ENCODE measurements at places on chromosomes 2 and 18.

DNA sequence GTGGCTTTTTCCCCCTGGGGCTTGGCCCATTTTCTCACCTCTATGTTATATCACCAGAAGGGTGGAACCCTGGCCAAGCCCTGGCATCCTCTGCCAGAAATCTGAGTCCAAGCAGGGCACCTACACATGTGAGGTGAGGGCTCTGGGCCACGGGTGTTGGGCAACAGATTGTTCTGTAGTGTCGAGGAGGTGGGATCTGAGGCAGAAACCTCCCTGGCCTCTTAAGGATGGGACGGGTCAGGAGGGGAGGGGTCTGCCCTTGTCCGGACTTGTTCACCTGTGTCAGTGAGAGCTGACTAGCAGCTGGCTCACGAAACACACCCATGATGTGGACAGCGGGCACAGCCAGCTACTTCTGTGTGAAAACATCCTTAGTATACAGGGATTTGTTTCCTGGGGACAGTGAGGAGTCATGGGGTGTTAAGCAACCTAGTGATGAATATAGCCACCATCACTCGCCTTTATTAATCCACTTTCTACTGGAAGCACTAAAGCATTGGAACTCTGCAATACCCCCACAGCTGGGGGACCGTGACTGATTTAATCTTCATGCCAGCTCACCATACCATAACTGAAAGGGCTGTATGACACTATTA lies 35.6 kb downstream of the EPAS1 start:
- DNase-seq = no peak

- DNase-seq = no peak
These were observed 46.3 kb downstream of the CDC42EP3 start for GRCh38 chr2:37625156-37625555.

DNA sequence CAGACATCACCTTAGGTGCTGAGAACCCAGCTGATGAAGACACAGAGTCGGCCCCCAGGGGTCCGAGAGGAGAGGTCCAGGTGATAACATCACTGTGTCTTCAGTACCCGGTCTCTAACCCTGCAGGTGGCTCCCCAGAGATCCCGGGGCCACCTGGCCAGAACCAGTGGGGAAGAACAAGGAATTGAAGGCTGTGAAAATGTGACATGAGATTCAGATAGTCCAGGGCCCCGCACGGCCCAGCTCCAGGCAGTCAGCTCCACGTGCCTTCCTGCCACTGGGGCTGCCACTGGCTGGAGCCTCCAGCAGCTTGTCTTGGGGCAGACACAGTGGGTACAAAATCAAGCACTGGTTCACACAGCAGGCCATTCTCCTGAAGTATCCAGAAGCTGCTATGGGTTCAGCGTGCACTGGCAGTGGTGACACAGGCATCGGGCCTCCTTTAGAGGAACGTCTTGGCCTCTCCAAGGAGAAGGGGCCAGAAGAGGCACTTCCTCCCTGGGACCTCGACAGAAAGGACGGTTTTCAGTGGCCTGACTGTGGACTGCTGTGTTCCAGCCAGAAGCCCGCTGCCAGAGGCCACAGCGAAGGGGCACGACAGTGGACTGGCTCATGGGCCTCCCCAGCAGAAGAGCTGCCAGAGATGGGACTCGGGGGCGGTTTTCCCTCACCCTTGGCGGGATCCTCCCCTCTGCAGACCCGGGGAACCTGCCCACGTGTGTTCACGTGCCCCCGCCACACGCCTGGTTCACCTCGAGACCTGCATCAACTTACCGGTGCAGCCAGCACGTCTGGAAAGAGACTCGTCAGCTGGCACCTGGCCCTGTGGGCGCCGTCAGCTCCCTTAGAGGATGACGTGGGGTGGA lies 150.4 kb downstream of the HDAC4 start:
- no peak for DNase-seq

GRCh38 chr2:234025466-234025865 lies 25.0 kb upstream of the SPP2 start:
- no peak for DNase-seq

DNA sequence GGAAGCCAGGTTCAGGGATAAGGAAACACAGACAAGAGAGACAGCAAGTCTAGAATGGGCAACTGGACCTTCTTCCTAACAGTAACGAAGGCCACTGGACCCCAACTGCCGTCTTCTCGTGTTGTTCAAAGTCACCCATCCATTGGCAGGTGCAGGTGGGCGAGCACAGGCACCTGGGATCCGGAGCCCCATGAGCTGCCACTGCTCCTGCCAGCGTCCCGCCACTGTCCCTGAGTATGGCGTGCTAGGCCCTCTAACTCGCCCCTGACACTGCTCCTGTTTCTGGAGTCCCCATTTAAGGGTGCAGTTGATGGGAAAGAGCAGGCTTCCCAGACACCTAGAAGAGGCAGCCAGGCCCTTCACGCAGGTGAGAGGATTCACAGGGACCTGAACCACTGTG lies 48.0 kb downstream of the NDUFA10 start:
- no peak for DNase-seq

DNA sequence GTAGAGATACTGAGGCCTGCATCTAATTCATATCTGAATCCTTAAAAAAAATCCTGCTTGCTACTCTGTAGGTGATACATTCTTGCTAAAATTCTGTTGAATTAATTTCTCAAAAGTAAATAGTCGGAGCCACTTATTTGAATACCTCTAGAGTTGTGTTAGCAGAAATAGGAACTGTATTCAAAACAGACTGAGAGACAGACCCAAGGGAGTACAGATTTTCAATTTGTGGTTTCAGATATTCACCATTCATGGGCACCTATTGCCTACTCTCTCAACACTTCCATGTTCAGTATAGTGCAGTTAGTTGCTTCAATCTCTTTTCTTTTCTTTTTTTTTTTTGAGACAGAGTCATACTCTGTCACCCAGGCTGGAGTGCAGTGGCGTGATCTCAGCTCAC lies 46.6 kb upstream of the CTLA4 start:
- no peak for DNase-seq

DNA sequence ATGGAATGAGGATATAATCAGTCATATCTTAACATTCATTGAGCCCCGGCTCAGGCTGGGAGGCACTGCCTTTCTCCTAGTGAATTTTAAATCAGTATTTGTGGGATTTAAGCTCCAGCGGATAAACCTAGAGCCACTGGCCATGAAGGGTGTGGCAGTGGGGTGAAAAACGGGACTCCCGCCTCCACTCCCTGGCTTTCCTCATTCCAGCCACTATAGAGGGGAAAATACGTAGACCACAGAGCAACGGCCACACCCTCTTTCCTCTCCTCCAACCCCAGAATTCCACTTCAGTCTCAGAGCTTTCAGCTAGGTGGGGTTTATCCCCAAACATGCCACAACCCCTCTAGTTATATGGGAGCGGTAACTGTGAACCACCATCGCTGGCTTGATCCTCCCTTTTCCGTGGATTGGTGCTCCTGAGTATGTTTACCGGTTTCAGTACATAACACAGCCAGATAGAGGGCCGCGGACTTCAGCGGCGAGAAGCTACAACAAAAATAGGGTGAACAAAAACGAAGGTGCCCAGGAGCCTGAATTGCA lies 70.6 kb upstream of the ITGB6 start:
- no peak for DNase-seq

GRCh38 chr2:152560166-152560565 lies 157.1 kb downstream of the PRPF40A start:
- no peak for DNase-seq

GRCh38 chr18:58209326-58209725 lies 165.3 kb downstream of the NEDD4L start:
- no peak for DNase-seq

GRCh38 chr2:134280231-134280630 lies 26.4 kb downstream of the MGAT5 start:
- DNase-seq = no peak
